GOT3 (cell line): ENCODE measurements at places on chromosomes 2 and 18.

- DNase-seq: no peak
Observed at GRCh38 chr2:191638079-191638801, 39.7 kb upstream of the NABP1 start.

DNA sequence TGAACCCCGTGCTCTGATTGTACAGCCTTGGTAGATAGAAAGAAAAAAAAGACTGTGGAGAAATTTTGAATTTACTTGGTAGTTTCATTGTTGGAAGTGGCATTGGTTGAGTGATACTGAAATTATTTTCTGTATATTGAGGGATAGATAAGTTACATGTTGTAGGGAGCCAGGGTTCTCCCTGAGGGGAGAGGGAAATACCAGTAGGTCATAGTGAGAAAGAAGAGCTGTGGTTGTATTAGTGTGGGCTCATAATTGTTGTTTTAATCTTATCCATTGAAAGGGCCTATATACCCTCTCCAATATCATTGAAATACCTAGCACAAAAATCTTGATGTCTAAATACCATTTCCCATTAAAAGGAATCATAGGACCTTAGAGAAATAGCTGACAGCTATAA is 16.9 kb upstream of the RAB31 start:
- DNase-seq: no peak

- no peak for DNase-seq
Observed at GRCh38 chr2:203463266-203463678, 71.8 kb downstream of the RAPH1 start.

DNA sequence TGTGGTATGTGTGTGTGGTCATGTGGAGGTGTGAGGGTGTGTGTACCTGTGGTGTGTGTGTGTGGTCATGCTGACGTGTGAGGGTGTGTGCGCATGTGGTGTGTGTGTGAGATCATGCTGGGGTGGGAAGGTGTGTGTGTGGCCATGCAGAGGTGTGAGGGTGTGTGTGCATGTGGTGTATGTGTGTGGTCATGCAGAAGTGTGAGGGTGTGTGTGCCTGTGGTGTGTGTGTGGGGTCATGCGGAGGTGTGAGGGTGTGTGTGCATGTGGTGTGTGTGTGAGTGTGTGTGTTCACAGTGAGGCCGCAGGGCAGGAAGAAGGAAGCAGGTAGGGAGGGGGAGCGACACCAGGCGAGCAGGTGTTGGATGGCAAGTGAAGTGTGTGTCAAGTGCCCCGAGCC is 259.0 kb downstream of the LOXHD1 start:
- DNase-seq: no peak

- DNase-seq: no peak
Observed at GRCh38 chr2:240379089-240379636, 56.3 kb upstream of the GPC1 start.

GRCh38 chr2:23293731-23294130 is 91.2 kb upstream of the KLHL29 start:
- DNase-seq: no peak

GRCh38 chr18:8996771-8997432 is 105.6 kb upstream of the NDUFV2 start:
- DNase-seq: no peak

DNA sequence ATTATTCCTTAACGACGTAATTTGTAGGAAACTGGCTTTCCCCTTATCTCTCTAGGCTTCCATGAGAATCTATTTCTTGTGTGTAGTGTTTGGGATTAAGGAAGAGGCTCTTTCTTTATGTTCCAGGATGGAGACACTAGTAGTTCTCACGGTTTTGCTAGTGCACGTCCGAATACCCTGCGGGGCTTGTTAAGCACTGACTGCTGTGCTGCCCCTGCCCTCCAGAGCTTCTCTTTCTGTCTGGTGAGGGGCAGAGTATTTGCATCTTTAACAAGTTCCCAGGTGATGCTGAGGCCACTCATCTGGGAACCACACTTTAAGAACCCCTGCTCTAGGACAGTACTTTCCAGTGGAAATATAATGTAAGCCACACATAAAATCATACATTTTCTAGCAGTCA is 76.4 kb downstream of the SPATS2L start:
- no peak for DNase-seq

GRCh38 chr2:29916571-29916970 is 4.8 kb downstream of the ALK start:
- no peak for DNase-seq

- no peak for DNase-seq
Observed at GRCh38 chr2:144183727-144184126, 336.2 kb downstream of the ZEB2 start.

GRCh38 chr2:170156592-170156991 is 21.4 kb upstream of the MYO3B start:
- no peak for DNase-seq

- no peak for DNase-seq
Observed at GRCh38 chr2:31205186-31205585, 12.1 kb downstream of the CAPN14 start.

DNA sequence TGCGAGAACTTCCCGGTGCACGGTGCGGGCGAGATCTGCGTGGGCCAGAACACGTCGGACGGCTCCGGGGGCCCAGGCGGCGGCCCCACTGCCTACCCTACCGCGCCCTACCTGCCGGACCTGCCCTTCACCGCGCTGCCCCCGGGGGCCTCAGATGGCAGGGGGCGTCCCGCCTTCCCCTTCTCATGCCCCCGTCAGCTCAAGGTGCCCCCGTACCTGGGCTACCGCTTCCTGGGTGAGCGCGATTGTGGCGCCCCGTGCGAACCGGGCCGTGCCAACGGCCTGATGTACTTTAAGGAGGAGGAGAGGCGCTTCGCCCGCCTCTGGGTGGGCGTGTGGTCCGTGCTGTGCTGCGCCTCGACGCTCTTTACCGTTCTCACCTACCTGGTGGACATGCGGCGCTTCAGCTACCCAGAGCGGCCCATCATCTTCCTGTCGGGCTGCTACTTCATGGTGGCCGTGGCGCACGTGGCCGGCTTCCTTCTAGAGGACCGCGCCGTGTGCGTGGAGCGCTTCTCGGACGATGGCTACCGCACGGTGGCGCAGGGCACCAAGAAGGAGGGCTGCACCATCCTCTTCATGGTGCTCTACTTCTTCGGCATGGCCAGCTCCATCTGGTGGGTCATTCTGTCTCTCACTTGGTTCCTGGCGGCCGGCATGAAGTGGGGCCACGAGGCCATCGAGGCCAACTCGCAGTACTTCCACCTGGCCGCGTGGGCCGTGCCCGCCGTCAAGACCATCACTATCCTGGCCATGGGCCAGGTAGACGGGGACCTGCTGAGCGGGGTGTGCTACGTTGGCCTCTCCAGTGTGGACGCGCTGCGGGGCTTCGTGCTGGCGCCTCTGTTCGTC is 1.7 kb downstream of the FZD7 start:
- DNase-seq: peak; percentile 26

DNA sequence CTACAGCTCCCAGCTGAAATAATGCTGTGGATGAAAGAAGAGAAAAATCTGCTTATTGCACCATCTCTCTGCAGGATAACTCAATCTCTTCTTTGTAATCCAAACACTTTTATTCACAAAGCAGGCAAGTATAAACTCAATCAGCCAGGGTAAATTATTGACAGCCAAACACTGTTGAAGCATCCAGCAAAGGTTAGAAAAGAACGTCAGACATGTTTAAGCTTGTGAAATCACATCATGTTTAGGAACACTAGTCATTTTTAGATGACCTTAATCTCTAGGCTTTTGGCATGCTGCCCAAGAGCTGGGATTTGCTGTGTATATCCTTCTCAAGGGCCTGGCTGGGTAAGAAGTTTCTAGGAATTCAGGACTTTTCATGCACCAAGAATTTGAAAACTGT is 1148.1 kb upstream of the FANCL start:
- no peak for DNase-seq

DNA sequence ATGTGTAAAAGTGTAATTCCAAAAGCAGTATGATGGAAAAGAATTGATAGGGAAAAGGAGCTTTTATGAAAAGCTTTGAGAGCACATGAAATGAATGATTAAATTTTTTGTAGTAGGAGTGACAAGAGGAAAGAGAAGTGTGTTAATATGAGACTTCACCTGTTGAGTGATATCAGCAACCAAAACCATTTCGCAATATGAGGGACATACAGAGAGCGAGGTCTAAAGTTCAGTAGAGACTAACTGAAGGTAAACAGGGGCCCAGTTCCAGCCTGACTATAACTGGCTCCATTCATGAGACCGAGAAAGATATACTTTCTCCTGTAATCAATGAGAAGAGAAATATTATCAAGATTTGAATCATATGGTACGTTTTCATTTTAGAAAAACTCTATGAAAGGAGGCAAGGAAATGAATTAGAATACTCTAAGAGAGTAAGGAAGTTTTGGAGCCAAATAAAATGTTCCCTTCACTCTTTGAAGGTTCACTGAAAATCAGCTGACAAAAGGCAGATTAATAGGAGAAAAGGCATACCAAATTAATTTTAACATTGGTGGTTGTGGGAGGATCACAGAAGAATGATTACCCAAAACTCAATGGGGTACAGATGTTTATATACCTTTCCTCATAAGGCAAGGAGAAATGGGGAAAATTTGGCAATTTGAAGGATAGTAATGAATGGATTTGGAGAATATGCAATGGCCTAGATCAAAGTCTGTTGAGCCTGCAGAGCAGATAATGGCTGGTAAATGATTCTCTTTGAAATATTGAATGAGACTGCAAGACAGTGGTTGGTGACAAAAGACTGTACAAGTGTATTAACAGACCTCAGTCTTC is 932.2 kb downstream of the TDRD15 start:
- DNase-seq: no peak

- DNase-seq: no peak
Observed at GRCh38 chr2:130987519-130988425, 105.5 kb downstream of the FAM168B start.

- no peak for DNase-seq
Observed at GRCh38 chr2:121089166-121089510, 195.9 kb downstream of the TFCP2L1 start.

GRCh38 chr2:185643434-185643833 is 95.2 kb upstream of the FSIP2 start:
- DNase-seq: no peak

- no peak for DNase-seq
Observed at GRCh38 chr18:49081511-49082155, 130.9 kb upstream of the SMAD7 start.

GRCh38 chr2:157468931-157469708 is 25.2 kb upstream of the CYTIP start:
- DNase-seq: no peak

DNA sequence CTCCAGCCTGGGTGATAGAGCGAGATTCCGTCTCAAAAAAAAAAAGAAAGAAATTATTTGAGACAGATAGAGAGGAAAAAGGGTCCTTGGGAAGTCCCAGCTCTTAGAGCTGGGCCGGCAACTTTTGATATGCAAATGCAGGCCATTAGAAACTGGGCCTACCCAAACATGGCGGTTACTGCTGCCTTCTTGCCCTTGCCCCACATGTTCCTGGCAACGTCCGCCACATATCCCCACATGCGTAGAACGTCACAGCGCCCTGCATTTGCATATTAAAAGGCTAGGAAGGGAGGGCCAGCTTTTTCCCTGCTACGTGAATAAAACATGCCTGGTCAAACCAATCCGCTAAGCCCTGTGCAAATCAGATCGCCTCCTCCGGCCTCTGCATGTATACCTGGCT is 40.7 kb upstream of the LBH start:
- DNase-seq: no peak

- no peak for DNase-seq
Observed at GRCh38 chr2:191866195-191866594, 19.3 kb upstream of the CAVIN2 start.

DNA sequence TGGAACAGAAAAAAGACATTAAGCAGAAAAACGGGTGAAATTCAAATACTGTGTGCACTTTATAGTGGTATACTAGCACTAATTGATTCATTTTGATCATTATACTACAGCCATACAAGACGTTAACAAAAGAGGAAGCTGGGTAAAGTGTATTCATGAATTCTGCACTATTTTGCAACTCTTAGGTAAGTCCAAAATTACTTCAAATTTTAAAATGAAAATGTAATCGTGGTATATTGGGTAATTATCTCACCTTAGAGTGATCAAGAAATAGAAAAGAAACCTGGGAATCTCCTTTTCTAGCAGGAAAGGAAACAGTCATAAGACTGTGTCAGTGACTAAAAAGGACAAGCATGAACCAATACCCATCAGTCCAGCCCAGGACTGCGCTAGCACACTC is 5.4 kb downstream of the TGFBRAP1 start:
- DNase-seq: no peak

- no peak for DNase-seq
Observed at GRCh38 chr18:46888965-46889364, 28.3 kb downstream of the PIAS2 start.

- DNase-seq: no peak
Observed at GRCh38 chr18:62088156-62088555, 98.7 kb downstream of the PIGN start.

DNA sequence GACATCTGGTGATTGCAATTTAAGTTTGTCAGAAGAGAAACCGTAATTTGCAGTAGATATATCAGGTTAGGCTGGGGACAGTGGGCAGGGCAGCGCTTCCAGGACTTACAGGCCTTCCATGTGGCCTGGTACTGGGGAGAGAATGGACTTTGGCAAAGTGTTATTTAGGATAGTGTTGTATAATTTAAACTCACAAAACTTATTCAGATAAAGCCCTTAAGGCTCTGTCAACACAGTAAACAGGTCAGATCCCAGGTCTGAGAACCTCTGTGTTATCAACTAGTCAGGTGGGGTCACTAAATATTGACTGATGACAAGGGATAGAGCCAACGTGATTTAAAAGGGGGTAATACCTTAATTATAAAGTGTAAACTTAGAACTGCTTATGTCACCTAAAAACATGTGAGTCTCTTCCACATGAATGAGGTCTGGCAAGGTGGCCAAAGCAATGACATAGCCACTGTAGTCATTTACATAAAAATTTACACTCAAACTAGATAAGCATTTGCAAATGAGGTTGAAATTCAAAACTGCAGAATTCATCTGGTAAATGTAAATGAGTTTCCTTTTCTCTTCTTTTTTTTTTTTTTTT is 80.2 kb upstream of the DNMT3A start:
- no peak for DNase-seq

DNA sequence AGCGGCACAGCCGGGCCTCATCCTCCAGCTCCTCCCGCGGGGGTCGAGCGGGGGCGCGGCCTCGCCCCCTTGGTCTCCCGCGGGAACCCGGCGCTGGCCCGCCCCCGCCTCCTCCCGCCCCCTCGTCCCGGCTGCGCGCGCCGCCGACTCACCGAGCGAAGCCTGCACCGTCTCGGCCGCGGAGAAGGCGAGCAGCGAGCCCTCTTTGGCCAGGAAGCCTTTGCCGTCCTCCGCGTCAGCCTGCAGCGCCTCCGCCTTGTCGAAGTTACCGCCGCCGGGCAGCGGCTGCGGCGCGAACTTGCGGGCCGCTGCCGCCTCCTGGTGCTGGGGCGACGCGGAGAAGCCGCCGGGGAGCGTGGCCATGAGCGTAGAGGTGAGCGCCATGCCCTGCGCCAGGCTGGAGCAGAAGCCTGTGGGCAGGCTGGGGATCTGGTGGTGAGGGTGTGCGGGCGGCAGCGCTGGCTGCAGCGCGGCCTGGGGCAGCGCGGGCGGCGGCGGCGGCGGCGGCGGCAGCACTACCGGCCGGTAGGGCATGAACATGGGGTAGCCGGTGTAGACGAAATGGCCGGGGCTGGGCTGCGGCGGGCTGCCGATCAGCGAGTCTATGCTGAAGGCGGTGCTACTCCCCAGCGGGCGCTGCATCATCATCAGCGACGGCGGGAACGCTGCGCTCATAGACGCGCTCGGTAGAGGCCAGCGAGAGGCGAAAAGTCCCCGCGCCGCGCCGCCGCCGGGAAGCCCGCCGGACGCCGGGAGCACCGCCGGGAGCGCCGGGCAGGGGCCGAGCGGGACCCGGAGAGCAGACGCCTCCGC is 683 bp downstream of the GBX2 start:
- no peak for DNase-seq
